HEK293T (cell line): ENCODE measurements at places on chromosomes 1 and 21.

DNA sequence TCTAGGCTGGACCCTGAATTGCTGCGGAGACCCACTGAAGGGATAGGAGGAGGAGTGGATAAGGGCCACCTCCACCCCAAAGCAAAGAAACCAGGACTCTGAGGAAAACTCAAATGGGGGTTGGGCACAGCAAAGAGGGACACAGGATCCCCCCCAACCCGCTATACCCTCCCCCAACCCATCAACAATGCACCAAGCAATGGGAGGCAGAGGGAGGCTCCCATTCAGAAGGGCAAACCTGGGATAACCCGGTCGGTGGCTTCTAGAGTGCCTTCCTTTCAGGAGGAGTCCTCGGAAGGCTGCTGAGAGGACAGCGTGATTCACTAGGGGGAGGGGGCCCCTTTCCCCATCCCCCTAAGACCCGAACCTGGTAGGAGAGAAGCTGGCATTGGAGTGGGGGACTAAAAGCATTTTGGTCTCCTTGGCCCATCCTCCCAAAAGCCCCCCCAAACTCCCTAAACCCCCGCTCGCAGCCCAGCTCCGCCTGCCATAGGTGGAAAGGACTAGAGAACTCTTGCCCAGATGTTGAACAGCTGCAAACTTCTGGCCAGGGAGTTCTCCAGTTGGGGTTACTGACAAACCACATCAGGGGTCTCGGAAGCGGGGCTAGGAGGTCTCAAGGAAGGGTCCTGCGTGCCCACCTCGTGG, 1.3 kb downstream of the MEF2D start:
- DNase-seq: no peak

GRCh38 chr21:43712268-43712942, 6.5 kb upstream of the PDXK start:
- DNase-seq: no peak

- DNase-seq: no peak
Measured at GRCh38 chr1:235911876-235912275, 45.2 kb upstream of the LYST start.

GRCh38 chr1:100767176-100767890, 47.8 kb downstream of the VCAM1 start:
- no peak for DNase-seq

DNA sequence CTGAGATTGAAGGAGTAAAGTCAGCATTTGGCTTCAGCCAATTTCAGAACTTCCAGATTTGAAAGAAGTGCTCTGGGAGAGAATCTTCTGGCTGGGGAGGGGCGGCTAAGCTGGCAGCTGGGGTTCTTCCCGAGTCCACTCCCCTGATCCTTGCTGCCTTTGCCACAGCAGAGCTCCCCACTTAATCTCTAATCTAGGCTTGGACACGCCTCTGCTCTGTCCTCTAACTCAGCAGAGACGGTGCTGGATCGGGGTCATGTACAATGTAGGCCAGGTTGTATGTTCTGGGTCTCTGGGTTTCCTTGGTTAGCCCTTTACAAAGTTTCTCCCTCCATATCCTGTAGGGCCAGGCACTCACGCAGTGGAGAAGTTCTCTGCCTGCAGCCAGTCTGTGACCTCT, 10.1 kb upstream of the GSTM3 start:
- DNase-seq: no peak

GRCh38 chr1:3892748-3893147, 7.3 kb downstream of the C1orf174 start:
- no peak for DNase-seq

- no peak for DNase-seq
Measured at GRCh38 chr1:231600458-231600976, 26.1 kb upstream of the DISC1 start.

GRCh38 chr1:157653494-157653873, 47.1 kb downstream of the FCRL3 start:
- DNase-seq: no peak

GRCh38 chr1:247115545-247115944, 11.4 kb upstream of the ZNF669 start:
- DNase-seq: no peak

DNA sequence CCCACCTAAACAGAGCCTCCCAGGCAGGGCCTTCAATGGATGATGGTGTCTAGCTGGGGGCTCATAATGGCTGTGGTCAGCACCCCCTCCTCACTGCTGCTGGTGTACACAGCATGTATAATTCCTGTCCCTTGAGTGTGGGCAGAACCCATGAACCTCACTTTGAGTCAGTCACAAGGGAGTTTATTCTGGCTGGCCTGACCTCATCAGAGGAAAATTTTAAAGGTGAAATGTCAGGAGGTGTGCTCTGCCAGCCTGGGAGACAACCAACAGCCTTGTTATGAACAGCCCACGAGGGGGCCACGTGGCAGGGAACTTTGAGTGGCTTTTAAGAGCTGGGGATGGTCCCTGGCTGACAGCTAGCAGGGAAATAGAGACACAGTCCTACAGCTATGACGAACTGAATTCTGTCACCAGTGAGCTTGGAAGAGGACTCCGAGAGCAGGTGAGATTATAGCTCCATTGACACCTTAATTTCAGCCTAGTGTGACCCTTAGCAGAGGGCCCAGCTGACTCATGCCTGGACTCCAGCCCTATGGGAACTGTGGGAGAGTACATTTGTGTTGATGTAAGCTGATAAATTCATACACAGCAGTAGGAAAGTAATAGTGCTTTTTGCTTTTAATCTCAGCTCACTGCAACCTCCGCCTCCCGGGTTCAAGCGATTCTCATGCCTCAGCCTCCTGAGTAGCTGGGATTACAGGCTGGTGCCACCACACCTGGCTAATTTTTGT, 73.5 kb upstream of the RUNX3 start:
- DNase-seq: no peak

GRCh38 chr1:115051850-115052249, 22.2 kb downstream of the TSHB start:
- DNase-seq: no peak

- no peak for DNase-seq
Measured at GRCh38 chr21:27359141-27359540, 392.3 kb upstream of the ADAMTS5 start.

- no peak for DNase-seq
Measured at GRCh38 chr1:4794020-4794780, 139.8 kb downstream of the AJAP1 start.

DNA sequence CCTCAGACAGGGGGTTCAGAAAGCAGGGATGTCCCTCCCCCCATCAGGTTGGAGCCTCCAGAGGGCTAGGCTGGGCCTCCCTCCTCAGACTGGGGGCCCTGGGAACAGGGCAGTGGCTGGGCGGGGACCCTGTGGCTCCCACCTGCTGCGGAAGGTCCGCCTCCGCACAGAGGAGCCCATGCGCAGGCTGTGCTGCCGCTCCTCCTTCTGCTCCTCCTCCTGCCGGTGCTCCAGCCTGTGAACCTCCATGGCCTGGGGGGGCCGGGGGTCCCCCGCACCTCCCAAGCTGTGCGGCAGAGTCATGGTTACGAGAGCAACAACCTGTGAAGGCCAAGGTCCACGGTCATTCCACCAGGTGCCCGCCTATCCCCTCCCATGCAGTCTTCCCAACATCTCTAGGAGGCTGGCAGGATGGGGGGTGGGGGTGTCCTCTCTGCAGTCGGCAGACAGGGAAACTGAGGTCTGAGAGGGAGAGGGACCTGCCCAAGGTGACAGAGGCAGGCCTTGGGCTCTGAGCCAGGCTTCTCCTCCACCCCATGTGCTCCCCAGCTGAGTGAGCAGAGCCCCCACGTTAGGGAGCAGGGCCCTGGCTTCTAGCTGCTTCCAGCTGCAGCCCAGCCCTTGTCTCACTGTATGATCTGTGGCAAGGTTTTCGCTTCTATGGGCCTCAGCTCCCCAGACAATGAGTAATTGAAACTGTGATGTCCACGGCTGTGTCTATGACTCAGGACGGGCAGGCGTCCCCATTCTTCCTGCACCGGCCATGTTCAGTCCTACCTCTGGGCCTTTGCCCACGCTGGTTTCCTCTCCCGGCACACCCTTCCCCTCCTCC, 3.4 kb downstream of the MYOM3 start:
- no peak for DNase-seq

DNA sequence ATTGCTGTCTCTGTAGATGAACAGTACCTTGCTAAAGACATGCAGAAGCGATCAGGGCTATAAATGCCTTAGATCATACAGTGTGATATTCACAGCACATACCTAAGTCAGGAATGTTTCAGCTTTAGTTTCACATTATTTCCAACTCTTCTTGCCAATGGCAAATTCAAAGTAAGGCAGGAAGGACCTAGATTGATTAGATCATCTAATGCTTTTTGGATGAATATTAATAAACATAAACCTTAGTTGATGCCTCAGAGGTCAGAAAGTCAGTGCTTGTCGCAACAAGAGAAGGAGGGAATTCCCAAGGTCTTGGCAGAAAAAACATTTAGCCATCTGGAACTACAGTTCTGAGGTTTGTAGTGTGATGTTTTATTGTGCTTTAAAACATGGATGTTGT, 122.3 kb downstream of the TNFSF18 start:
- no peak for DNase-seq

GRCh38 chr1:228884196-228884595, 148.9 kb downstream of the RHOU start:
- DNase-seq: no peak

GRCh38 chr1:18901147-18901951, 1.0 kb downstream of the ALDH4A1 start:
- no peak for DNase-seq

DNA sequence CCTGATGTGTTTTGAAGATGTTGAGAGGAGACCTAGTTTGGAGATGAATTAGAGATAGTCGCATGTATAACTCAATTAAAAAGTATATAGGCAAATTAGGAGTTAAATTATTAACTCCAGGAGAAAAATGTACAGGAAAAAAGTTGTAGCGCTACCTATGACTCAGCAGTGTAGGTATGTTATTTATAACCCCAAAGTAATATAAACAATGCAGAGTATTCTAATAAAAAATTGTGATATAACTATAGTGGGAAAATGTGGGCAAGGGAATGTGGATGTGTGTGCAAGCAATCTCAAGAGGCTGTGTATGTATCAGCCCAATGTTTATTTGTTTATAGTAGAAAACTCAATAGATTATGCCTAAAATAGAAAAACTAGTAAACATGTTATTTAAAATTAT, 144.5 kb downstream of the BRINP2 start:
- no peak for DNase-seq
